Effector memory CD4-positive, alpha-beta T cell (primary cell): ENCODE measurements at places on chromosomes 6 and 20.

DNA sequence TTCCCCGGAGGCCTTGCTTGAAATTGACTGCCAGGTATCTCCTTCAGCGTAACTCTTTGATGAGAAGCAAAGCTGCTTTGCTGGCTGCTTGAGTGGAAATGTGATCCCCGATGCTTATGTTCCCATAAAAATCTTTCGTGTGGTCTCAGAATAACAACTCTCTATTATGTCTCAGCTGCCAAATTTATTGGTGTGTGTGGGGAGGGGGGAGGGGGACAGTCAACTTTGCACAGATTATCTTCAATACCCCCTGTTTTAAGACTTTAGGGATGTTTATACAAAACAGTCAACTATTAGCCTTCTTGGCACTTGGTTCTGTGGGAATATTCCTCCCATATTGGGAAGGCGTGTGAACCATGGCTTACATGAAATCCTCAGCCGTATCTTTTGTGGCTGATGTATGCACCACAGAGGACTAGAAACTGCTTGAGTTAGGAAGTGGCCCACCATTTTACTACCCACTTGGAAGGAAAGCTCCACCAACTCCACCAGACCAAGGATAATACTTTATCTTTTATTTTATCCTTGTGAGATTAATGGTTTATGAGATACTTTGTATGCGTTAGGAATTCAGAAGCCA lies 101.5 kb upstream of the SLC24A3 start:
- H3K4me1 ChIP-seq = no peaks in the 10 kb centered on the region
- H3K36me3 ChIP-seq = no peaks in the 10 kb centered on the region
- no peaks in the 10 kb centered on the region for H3K27me3 ChIP-seq
- no peak overlapping the region for H3K4me3 ChIP-seq
- H3K27ac ChIP-seq = no peak overlapping the region

- no peak for DNase-seq
- no peaks in the 10 kb centered on the region for H3K36me3 ChIP-seq
- no peaks in the 10 kb centered on the region for H3K4me1 ChIP-seq
- no peak overlapping the region for H3K27ac ChIP-seq
Observed at GRCh38 chr6:31927863-31928671, 550 bp downstream of the C2 start.

- no peak overlapping the region for H3K4me3 ChIP-seq
- no peak overlapping the region for H3K27ac ChIP-seq
- no peaks in the 10 kb centered on the region for H3K36me3 ChIP-seq
- no peaks in the 10 kb centered on the region for H3K27me3 ChIP-seq
- H3K4me1 ChIP-seq = no peaks in the 10 kb centered on the region
Observed at GRCh38 chr6:44286747-44287146, 16.5 kb downstream of the TMEM151B start.

DNA sequence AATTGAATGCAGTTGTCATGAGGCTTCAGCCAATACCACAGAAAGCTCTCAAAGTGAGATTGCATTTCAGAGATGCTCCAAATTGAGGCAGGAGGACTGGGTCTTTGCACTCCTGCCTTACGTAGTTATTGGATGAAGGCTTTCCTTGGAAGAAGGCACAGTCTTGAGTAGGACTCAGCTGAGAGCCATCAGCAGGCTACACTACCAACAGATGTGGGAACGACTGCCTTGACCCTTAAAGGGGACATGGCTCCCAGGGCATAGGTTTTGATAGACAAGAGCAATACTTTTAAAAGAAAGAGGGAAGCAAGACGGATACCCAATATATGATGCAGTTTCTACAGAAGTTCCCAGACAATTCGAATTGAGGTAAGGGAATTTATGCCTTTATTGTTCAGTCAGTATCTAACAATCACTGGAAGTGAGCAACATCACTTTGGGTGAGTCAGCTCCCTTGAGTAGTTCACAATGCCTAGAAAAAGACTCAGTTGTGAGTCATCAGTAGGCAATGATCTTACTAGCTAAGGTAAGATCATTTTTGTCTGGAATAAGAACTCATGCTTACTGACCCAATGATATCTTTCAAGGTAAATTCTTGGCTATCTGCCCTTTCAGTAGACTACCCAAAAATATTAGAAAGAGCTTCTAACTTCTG lies 390.8 kb downstream of the GJA1 start:
- no peak for DNase-seq
- H3K27me3 ChIP-seq = no peaks in the 10 kb centered on the region
- H3K36me3 ChIP-seq = no peaks in the 10 kb centered on the region
- no peak overlapping the region for H3K27ac ChIP-seq

DNA sequence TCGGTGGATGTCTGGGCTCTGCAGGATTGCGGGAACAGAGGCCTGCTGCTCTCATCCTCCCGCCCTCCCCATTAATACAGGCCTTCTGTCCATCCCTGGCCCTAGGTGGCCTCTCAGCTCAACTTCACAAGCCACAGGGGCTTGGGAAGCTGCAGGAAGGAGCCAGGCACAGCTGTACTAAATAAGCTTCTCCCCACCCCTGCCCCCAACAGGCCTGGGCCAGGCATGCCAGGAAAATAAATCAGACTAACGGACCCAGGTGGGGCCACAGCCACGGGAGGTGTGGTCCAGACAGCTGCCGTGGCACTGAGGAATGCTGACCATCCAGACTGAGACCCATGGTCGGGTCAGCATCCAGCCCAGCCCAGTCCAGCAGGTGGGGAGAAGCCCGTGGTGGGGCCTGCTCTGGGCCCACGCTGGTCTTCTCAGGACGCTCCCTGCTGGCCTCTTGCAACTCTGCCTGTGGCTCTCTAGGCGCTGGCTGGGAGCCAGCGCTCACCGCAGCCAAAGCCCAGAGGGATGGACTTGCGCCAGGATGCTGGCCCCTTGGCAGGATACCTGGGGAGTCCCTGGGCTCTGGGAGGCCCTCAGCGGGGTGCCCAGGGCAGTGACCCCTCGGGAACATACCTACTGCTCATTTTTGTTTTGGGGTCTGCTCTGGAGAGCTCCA lies 8.6 kb upstream of the YTHDF1 start:
- no peaks in the 10 kb centered on the region for H3K36me3 ChIP-seq
- H3K4me1 ChIP-seq = no peaks in the 10 kb centered on the region
- H3K27ac ChIP-seq = no peak overlapping the region
- H3K4me3 ChIP-seq = no peak overlapping the region
- H3K27me3 ChIP-seq = no peaks in the 10 kb centered on the region

DNA sequence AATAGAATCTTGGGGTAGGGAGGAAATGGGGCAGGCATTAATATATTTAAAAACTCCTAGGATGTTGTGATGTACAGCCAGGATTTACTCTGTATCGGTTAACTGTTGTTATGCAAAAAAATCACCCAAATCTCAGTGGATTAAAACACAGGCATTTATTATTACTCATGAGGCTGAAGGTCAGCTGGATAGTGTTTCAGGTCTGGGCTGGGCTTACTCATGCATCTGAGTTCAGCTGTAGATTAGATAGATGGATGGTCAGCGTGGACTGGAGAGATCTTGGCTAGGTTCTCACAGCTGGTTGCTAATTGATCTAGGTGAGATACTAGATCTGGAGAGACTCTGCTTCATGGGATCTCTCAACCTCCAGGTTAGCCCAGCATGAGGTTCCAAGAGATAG lies 131.4 kb downstream of the BTBD3 start:
- H3K4me3 ChIP-seq = no peak overlapping the region
- H3K27ac ChIP-seq = no peak overlapping the region
- H3K36me3 ChIP-seq = no peaks in the 10 kb centered on the region
- no peak for DNase-seq
- H3K27me3 ChIP-seq = no peaks in the 10 kb centered on the region

- no peaks in the 10 kb centered on the region for H3K27me3 ChIP-seq
- H3K4me1 ChIP-seq = peaks cover 4% of the 10 kb centered on the region
- no peak overlapping the region for H3K27ac ChIP-seq
- no peak for DNase-seq
Observed at GRCh38 chr6:138691595-138692057, 81.9 kb upstream of the CCDC28A start.
